ENCODE measurements at places on chromosomes 16 and 17.
A peak's percentile ranks its signal among the peaks of the same experiment; 100 is the strongest.

DNA sequence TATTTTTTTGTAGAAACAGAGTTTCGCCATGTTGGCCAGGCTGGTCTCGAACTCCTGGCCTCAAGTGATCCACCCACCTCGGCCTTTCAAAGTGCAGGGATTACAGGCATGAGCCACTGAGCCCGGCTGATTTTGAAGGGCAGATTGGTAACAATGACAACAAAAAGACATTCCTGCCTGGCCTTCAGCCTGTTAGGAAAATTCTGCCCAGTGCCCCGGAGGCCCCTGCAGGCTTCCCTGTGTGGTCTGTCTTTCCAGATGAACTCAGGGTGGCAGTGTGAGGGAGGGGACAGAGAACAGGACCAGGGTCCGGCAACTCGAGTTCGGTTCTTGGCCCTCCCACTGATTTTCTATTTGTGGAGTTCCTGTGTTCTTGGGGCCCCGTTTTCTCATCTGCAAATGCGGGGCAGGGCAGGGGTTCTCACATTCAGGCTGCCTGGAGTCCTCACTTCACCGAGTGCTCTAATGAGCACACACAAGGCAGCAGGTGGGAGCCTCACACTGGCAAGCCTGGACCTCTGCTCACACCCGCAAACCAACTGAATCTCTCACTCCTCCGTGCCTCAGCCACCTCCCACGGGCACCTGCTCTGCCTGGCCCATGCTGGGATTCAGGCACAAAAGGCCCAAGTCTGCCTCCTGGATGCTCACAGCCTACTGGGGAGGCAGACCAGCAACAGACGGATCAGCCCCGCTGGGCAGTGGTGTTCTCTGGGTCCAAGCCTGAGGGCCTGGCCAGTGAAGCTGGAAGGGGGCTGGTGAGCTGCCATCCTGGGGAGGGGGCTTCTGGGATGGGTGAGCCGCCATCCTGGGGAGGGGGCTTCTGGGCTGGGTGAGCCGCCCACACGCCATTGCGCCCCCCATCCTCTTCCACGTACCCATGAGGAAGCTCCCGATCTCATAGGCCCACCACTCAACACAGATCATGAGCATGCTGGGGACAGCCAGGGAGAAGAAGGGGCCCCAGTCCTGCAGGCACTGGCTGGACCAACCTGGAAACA lies 10.3 kb downstream of the SLC47A2 start:
- peak; percentile 17 for DNase-seq

DNA sequence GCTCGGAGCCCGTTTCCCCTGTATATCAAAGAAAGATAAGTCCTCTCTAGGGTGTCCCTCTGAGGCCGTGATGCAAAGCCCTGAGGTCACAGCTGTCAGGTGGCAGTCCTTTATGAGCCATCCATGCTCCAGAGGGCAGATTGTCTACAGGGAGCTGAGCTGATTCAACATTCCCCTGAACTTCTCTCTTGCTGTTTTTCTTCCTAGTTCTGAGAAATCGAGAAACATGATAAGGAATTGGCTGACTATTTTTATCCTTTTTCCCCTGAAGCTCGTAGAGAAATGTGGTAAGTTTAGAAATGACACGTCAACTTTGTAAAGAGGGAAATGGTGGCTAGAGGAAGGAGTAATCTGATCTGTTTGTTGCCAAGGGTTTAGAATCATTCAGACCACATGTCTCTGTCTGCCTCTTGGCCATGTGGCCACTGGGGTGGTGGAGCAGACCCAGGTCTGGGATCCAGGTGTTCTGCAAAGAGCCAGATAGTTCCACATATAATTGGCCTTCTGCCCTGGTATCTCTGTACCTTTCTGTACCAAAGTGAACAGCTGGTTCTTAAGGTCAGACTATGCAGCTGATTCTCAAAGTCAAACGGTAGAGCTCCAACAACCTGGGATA lies 3.5 kb downstream of the CTNS start:
- DNase-seq = no peak

DNA sequence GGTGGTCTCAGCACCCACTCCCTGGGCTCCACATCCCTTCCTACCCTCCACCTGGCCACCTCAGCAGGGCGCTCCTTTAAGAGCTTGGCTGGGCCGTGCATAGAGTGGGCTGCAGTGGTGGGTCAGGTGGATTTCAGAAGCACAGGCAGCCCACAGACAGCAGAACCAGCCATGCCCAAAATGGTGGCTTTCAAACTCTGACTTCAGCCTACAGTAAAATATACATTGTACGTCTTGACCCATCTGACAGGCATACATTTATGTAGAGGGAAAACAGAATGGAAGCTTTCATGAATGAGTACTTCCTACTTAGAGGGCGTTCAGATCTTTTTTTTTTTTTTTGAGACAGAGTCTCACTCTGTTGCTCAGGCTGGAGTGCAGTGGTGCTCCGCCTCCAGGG lies 26.0 kb upstream of the LASP1NB start:
- no peak for DNase-seq

- DNase-seq = no peak
Observed at GRCh38 chr17:10757067-10757466, 27.2 kb upstream of the TMEM220 start.

GRCh38 chr17:75459590-75460267 lies 3.3 kb downstream of the TMEM94 start:
- peak; percentile 56 for DNase-seq

GRCh38 chr16:24023621-24024020 lies 187.8 kb downstream of the PRKCB start:
- DNase-seq = no peak

- no peak for DNase-seq
Observed at GRCh38 chr16:30354423-30355143, 525 bp downstream of the CD2BP2 start.

- no peak for DNase-seq
Observed at GRCh38 chr17:68347380-68347779, 56.1 kb downstream of the ARSG start.

GRCh38 chr16:6189216-6189615 lies 1091.6 kb upstream of the EEF2KMT start:
- DNase-seq = no peak

GRCh38 chr17:72208832-72209231 lies 88.0 kb downstream of the SOX9 start:
- no peak for DNase-seq

DNA sequence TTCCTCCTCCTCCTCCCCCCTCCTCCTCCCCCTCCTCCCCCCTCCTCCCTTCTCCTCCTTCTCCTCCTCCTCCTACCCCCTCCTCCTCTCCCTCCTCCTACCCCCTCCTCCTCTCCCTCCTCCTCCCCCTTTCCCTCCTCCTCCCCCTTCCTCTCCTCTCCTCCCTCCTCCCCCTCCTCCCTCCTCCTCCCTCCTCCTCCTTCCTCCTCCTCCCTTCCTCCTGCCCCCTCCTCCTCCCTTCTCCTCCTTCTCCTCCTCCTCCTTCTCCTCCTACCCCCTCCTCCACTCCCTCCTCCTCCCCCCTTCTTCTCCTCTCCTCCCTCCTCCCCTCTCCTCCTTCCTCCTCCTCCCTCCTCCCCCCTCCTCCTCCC lies 6.6 kb upstream of the PDP2 start:
- no peak for DNase-seq

DNA sequence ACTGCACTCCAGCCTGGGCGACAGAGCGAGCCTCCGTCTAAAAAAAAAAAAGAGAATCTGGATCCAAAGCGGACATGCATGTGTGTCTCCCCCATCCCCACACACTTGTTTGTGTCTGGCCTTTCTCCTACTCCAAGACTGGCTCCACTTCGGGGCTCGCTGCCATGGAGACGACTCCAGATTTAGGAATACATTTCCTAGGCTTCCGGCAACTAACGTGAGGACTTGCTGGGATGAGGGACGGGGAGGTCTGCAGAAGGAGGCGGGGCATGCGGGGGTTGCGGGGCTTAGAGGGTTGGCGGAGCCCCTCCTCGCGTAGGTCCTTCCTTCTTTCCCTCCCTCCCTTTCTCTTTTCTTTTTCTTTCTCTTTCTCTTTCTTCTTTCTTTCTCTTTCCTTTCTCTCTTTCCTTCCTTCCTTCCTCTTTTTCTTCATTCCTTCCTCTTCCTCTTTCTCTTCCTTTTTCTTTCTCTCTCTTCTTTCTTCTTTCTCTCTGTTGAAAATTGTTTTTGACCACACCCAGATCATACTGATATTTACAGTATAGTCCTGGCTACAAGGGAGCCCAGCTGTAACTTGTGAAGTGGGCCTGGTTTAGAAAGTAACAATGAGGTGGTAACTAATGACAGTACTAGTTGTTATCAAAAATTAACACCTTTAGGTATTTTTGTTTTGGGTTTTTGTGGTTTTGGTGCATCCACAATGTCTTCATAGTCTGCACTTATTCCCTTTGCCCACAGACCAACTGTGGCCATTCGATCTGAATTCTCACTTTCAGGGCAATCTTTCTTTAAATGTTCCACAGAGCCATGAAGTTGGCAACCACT lies 25.2 kb downstream of the MIS12 start:
- no peak for DNase-seq

- DNase-seq = no peak
Observed at GRCh38 chr16:78353640-78354275, 254.3 kb downstream of the WWOX start.

DNA sequence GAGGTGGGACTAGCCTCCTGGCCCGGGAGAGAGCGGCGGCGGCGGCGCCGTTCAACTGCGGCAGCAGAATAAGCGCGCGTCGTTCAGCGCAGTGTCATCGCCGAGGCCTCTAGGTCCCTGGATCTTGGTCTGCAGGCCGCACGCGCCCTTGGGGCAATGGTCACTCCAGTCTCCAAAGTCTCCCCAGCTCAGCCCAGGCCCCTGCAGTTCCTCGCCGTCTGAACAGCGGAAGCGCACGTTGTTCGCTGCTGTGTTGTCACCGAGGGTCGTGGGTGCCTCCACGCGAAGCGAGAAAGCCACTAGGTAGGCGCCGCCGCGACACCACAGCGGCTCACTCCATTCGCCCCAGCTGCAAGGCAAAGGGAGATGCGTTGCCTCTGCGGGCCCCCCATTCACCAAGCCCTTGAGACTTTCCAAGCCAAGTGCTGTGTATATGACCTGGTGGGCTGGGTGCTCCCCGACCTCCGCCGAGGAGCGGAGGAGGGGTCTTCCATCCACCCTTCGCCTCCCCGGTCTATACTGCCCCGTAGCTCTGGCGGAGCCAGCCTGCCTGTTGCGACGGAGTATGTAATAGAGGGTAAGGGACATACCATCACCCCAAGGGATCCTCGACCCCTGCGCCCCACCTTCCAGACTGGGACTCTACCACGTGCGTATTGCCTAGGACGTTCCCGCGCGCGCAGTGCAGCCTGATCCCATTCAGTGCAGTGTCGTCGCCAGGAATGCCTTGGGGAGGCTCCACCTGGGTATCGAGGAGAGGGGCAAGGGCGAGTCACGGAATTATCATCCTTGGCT lies 656 bp downstream of the VMO1 start:
- no peak for DNase-seq

GRCh38 chr17:62689441-62690167 lies 62.1 kb downstream of the MRC2 start:
- no peak for DNase-seq

DNA sequence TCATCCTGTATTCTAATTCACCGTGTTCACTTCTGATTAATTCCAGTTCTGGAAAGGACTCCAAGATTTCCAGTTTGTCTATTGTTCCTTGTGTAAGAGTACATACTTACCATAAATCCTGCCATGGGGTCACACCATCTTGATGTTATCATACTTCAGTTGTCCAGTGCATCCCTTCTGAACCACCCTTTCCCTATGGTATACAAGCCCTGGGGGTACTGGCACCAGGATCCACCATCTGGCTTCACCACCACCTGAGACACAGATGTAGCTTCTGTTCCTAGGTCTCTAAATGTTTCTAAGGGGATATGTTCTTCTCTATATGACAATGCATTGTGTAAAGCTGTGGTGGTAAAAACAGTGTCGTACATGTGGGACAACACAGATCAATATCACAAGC lies 21.2 kb downstream of the SGF29 start:
- no peak for DNase-seq

- no peak for DNase-seq
Observed at GRCh38 chr16:8989099-8989878, 25.6 kb upstream of the USP7 start.

DNA sequence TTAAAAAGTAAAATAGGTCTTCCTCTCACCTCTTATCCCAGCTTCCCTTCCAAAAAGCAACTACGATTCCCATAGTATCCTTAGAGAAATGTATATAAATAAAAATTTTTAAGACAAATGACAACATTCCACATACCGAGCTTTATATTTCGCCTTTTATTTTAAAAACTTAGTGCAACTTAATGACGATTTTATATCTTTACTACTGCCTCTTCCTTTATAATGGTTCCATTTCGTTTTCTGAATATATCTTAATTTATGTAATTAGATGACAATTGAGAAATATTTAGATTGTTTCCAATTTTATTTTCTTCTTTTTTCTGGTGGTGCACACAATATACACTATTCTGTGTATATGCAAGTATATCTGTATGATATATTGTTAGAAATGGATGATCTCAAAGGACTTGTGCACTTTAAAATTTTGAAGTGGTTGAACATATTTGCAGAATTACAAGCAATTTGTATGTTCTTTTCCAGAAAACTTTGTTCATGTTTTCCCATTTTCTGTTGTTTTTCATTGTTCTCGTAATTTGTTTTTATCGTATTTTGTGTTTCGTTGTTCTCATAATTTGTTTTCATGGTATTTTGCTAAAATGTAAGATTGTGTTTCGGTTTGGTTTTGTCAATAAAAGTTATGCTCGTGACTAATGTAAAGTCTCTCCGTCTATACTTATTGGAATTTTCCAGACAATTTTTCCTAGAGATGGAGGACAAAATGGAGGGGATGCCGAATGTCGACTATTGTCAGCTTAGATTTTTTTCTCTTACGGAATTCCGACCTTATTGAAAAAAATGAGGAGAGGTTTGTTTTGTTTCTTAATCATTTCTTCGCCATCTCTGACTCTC lies 20.4 kb upstream of the HOXB13 start:
- no peak for DNase-seq

Data from GM20000 (cell line).